Naive thymus-derived CD8-positive, alpha-beta T cell (primary cell): ENCODE measurements at places on chromosomes 5 and 9. TPM values are rescaled to one million over a fixed set of nuclear protein-coding genes. Genes with fewer than 3 reads are reported as not detected.

The NR2F1 gene
- not detected for total RNA-seq

The FAM53C gene
- 29.6 TPM for total RNA-seq

The SOWAHA gene
- total RNA-seq = not detected

The CDH12 gene
- not detected for total RNA-seq

The FBP2 gene
- not detected for total RNA-seq

The CHSY3 gene
- total RNA-seq = not detected

The INSL6 gene
- total RNA-seq = not detected

The SYNPO gene
- 0.83 TPM for total RNA-seq

The FAM200C gene
- total RNA-seq = 0.49 TPM

The LAMC3 gene
- 7.2 TPM for total RNA-seq

The ZNF300 gene
- 4.8 TPM for total RNA-seq

The RAB24 gene
- total RNA-seq = 23.3 TPM

The ENHO gene
- not detected for total RNA-seq

The STING1 gene
- 68.1 TPM for total RNA-seq

The MYMK gene
- total RNA-seq = not detected

The CARD9 gene
- 0.85 TPM for total RNA-seq

The DPYSL3 gene
- not detected for total RNA-seq

The LCN15 gene
- total RNA-seq = not detected

The NCS1 gene
- not detected for total RNA-seq

The PCDHGA4 gene
- total RNA-seq = 0.34 TPM

The CRHBP gene
- total RNA-seq = not detected

The ECSCR gene
- not detected for total RNA-seq

The ANKDD1B gene
- total RNA-seq = 0.49 TPM

The TXNDC8 gene
- total RNA-seq = not detected

The ZDHHC21 gene
- 4.9 TPM for total RNA-seq

The TLE1 gene
- 1.8 TPM for total RNA-seq

The SLC34A1 gene
- total RNA-seq = 0.25 TPM

The LCN2 gene
- not detected for total RNA-seq

The CYLC2 gene
- total RNA-seq = not detected

The CATSPER3 gene
- total RNA-seq = 0.80 TPM

The PKD2L2 gene
- total RNA-seq = not detected

The TMEM167A gene
- 35.9 TPM for total RNA-seq

The TESK1 gene
- total RNA-seq = 44.4 TPM

The OTULINL gene
- total RNA-seq = 47.0 TPM

The TTLL11 gene
- total RNA-seq = 3.8 TPM

The RXFP3 gene
- not detected for total RNA-seq

The SPATA31A5 gene
- total RNA-seq = not detected

The SMIM32 gene
- not detected for total RNA-seq

The ARID3C gene
- total RNA-seq = not detected
